SHP77 (cell line): ENCODE measurements at places on chromosomes 4 and X.

GRCh38 chr4:98653890-98654867 is 4.2 kb downstream of the TSPAN5 start:
- no peak for DNase-seq

DNA sequence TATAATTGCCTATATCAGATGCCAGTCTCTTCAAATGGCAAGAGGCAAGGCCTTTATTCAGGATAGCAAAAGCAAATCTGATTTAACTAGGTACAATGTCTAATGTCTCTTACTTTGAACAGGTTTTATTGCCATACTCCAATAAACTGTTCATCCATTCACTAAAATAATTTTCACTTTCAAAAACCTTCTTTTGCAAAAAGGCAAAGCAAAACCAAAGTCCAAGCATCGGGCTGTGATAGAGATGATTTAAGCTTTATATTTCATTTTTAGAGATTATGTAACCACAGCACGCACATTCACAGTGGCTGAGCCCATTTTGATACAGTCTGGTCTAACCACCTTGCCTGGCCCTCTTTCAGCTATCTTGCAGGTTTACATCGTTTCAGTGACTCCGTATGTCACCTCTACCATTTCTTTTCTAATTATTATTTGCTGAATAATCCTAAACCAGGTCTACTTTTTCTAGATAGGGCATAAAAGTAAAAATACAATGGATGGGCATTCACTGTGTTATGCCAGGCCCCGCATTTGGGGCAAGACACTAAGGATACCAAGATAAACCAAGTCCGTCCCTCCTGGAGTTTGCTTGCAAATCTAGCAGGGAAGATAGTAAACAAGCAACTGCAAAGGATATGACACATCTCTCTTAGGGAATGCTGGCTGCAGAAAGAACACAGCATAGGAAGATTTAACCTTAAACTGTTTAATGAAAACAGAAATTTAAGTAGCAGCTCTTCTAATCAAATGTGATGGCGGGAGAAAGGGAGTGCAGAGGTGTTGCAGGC is 1.8 kb downstream of the CASP3 start:
- no peak for DNase-seq

GRCh38 chr4:159639671-159640323 is 536.9 kb downstream of the RAPGEF2 start:
- no peak for DNase-seq

DNA sequence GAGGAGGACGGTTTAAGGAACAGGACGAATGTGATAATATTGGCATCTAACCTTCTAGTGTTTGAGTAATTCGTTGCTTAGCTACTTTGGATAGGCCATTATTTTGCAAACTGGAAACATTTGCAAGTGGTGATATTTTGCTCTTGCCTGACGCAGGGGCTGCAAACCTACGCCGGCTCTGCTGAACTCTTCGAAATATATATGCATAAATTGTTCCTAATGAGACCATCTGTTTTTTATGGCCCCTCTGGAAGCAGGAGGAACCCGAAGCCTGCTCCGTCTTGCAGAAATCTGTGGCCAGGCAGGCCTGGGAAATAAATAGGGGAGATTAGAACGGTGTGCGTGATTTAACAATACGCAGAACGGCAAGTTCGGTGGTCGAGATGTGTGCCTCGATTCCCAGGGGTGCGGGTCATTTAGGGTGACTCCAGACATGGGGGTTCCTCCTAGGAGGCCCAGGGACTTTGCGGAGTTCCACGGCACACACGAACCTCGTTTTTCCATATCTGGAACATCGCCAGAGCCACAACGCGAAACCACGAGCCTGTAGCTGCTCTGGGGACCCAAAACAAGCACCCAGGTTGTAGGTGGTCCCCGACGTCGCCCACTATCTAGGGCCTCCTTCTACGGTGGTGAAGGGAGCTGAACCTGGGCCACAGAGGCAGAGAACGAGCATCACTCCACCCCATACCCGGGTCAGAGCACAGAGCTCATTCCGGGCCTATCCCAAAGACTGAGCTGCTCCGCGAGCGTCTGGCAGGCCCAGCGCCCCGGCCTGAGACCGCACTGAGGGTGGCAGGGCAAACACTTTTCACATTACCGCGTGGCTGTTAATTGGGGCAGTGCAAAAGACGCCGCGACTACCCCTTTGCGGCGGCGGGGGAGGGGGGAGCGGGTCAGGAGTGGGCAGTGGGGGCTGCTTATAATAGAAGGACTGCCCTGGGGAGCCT is 89.7 kb downstream of the BCOR start:
- DNase-seq = no peak

GRCh38 chr4:186514271-186514950 is 41.0 kb downstream of the MTNR1A start:
- DNase-seq = no peak

GRCh38 chrX:95539041-95539440 is 1145.6 kb upstream of the DIAPH2 start:
- no peak for DNase-seq

- no peak for DNase-seq
These were observed 342.3 kb upstream of the GRID2 start for GRCh38 chr4:91961504-91961903.

DNA sequence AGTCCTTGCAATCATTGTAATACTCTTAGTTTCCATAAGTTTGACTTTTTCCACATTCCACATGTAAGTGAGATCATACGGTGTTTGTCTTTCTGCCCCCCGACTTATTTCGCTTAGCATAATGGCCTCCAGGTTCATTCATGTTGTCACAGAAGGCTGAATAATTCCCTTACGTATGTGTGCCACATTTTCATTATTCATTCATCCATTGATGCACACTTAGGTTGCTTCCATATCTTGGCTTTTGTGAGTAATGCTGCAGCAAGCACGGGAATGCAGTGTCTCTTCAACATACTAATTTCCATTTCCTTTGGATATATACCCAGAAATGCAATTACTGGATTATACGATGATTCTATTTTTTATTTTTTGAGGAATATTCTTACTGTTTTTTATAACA is 22.0 kb upstream of the VEGFC start:
- DNase-seq = no peak

- DNase-seq = no peak
These were observed 23.8 kb downstream of the NUDT6 start for GRCh38 chr4:122898370-122899150.

GRCh38 chr4:111957997-111958396 is 187.3 kb upstream of the FAM241A start:
- no peak for DNase-seq

- no peak for DNase-seq
These were observed 21.1 kb downstream of the ACOX3 start for GRCh38 chr4:8419222-8420041.

DNA sequence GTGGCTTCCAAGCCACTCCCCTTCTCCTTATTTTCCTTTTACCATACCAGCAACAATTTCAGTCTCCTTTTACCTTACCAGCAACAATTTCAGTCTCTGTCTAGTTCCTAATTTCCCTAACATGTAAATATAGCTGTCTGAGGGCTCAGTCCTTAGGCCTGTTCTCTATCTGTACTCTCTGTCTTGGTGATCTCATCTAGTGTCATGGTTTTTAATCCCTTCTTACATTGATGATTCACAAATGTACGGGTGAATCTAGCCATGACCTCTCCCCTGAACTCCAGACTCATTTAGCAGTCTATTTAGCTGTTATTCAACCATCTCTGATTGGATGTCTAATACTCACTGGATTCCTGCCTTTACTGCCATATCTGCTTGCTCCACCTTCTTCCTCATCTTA is 7.2 kb downstream of the IL15 start:
- DNase-seq = no peak

DNA sequence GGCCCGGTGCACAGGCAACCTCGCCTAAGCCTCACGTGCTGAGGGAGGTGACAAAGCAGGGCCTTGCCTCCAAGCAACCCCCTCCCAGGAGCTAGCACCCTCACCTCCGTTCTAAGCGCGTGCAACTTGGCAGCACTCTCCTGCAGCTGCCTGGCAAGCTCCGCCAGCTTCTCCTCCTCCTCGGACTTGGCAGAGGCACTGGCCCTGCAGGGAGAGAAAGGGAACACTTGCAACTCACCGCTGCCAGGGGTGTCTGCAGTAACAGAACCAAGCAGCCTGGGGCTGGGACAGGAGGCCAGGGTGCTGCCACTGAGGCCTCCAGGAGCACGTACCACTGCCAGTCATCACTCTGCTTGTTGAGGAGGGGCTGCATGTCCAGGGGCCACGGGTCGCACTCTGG is 10.3 kb upstream of the TREX2 start:
- DNase-seq = no peak

DNA sequence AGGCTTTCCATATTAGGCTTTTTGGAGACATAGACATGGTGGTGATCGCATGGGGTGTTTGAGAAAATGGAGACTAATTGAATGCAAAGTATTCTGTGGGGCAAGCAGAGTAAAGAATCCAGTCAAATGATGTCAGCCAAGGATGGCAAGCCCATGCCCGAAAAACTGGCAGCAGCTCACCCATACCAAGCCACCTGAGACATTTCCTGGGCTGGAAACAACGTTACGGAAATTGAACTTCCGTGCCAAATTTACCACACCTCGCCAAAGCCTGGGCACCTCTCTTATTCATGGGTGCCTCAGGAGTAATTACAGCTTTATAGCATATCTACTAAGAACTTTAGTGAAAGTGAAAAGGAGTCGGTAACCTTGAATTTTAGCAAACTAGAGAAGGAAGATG is 166.4 kb downstream of the CBR4 start:
- no peak for DNase-seq

DNA sequence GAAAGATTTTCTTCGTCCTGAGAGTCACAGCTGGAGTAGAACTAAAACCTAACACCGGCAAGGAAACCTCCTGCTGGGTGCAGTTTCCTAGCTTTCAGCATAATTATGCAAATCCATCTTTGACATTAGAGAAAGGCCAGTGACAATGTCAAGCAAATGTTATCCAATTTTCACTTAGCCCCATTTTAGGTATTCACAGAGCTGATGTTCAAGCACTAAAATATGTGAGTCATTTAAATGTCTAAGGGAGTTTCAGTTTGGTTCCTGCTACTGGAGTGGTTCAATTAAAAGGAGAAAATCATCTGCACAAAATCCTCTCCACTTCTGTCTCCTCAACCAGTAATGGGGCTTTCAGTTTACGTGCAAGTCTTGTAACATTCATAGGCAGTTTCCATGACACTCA is 37.1 kb upstream of the AMOT start:
- DNase-seq = no peak

GRCh38 chr4:111707491-111707890 is 437.8 kb upstream of the FAM241A start:
- no peak for DNase-seq

DNA sequence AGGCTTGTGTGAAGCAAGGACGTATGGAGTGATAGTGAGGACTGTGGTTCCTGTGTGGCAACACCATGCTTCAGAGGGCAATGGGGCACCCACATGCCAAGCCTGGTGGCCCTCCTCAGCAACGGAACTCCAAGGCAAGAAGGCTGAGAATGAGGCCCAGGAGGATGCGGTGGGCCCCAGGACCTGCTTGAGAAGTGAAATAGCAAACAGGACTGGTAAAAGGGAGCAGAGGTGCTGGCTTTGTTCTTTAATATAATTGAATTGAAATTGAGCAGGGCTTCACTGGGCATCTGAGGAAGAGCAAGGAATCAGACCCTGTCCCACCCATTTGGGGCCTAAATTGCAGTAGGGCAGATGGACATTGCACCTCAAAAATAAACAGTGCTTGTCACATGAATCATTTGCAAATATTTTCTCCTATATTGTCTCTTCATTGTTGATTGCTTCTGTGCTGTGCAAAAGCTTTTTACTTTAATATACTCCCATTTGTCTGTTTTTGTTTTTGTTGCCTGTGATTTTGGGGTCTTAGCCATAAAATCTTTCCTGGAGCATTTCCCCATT is 2.3 kb downstream of the TMEM187 start:
- DNase-seq = no peak

DNA sequence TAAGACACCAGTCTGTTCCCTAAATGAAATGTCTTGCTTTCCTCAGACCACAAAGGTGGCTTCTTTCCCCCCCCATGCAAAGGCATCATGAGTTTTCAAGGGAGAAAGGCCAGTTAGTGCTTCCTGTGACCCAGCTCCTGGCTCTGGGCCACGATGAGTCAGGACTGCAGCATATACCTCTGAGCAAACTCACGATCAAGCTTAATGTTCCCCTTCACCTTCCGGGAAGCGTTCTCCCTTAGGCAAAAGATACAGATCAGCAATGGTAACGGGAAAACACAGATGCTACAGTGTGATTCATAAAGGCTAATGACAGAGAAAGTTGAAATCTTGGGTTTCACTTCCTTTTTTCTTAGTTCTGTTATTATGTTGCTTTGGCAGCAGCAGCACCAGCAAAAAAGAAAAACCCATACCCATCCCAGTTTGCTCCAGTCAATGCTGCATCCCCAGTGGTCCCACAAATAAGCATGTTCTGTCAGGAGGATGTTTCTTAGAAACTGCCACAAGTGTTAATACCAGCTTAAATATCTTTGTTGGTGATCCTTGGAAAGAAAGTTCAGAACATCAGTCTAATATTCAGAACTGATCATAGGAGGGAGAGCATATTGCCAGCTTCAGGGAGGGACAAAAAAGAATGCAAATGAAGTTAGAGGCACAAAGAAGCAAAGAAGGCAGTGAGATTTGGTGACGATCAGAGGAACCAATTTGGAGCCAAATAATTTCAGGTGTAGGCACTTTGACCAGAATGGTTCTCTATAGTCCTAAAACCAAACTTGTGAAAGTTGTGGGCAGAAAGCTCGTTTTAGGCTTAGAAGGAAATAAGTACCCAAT is 41.2 kb downstream of the LONRF3 start:
- DNase-seq = no peak

DNA sequence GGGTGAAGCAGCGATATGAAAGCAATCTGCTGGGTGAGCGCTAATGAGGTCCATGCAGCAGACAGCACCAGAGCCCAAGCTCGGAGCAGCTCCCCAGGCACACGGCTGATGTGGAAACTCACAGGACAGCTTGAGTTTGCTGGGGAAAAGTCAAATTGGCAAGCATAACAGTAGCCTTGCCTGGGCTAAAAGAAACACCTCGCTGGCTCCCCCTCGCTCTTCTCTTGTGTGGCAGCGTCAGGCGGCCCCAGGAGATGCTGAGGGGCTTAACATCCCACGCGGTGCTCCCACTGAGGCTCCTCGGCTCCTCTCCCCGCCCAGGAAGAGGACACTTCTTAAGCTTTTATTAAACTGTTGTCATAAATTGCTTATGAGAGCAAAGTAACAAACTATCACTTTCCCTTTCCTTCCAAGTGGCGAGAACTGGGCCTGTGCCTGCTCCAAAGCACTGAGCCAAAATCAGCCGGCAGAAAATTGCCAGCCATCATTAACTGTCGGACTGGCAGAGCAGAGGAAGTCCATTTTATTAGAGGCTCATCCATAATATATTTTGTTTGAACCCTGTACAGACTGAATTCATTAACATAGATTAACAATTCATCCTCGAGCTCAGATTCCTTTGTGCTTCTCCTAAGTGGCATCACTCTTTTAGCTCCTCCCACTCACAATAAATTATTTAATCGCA is 111.4 kb downstream of the TSPAN5 start:
- DNase-seq = no peak

GRCh38 chrX:124289443-124289842 is 43.0 kb upstream of the TEX13D start:
- DNase-seq = peak; percentile 50

GRCh38 chr4:84611531-84611930 is 28.6 kb downstream of the CDS1 start:
- DNase-seq = no peak

GRCh38 chrX:110049096-110049495 is 46.2 kb downstream of the TMEM164 start:
- no peak for DNase-seq
